Activated naive CD4-positive, alpha-beta T cell (primary cell): ENCODE measurements at places on chromosomes 1 and 21.

DNA sequence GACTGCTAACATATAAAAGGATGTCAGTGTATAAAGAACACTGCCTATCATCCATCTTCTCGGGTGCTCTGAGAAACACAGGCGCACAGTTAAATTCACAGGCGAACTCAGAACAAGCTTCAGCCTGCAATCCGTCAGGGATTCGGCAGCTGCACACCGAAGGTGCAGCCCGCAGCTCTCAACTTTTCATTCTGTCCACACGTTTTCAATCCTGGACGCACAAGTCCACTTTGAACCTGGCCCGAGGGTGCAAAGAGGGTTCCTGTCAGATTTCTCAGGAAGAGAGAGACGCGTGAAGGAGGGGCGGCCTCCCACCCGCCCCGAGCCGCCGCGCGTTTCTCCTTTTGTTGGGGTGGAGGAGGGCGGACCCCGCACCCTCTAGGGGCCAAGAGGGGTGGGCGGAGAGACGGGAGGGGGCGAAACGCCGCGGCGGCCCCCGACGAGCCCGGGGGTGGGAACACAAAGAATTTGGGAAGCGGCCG, 724 bp downstream of the DOCK7 start:
- DNase-seq = no peak

GRCh38 chr1:241217516-241217915, 139.5 kb downstream of the RGS7 start:
- no peak for DNase-seq

- DNase-seq = no peak
These were observed 54.0 kb upstream of the CNN3 start for GRCh38 chr1:94980582-94981574.

DNA sequence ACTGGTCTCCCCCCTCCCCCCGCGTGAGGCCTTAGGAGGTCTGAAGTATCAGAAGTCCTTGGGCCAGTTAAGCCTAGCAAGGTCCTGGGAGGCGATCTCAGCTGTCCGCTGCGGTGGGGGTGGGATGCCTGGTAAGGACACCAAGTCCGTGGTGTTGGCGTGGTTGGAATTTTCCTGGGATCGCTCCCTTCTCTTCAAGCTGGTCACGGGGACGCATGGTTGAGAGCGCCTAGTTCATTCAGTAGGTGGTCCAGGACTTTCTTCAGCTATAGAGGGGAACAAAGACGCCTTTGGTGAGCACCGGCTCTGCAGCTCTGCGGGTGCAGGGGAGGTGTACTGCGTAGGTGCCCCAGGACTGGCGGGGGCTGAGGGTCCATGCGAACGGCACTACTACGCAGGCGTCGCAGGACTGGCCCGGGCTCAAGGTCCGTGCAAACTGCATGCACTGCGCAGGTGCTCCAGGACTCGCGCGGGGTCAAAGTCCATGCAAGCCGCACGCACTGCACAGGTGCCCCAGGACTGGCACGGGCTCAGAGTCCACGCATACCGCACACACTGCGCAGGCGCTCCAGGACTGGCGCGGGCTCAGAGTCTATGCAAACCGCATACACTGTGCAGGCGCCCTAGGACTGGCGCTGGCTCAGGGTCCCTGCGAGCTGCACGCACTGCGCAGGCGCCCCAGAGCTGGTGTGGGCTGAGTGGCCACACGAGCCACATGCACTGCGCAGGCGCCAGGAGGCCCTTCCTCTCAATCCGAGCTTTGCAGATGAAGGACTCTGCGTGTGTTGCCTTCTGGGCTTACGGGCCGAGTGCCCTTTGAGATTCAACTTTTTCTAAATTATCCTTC, 36.6 kb upstream of the HMGN1 start:
- peak; percentile 41 for DNase-seq

GRCh38 chr1:10361515-10361914, 37.3 kb upstream of the PGD start:
- no peak for DNase-seq

DNA sequence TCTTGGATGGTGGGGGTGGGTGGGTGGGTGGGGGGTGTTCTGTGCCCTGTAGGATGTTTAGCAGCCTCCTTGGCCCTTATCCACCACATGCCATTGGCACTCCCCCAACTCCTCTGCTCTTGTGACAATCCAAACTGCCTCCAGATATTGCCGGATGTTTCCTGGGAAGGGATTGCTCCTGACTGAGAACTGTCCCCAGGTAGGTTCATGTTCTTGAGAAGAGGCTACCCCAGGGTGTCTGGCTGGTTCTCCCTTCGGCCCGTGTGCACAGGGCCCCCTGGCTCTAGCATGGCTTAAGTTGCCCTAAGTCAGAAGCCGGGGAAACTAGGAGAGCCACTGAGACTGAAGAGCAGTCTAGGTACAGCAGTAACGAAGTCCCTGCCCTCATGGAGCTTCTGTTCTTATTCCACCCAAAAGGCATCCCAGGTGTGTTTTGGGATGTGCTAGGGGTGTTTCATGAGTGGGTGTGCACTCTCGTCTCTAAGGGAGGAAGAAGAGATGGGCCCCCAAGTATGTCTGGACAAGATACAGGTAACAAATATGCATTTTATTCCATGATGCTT, 19.8 kb upstream of the THRAP3 start:
- no peak for DNase-seq

DNA sequence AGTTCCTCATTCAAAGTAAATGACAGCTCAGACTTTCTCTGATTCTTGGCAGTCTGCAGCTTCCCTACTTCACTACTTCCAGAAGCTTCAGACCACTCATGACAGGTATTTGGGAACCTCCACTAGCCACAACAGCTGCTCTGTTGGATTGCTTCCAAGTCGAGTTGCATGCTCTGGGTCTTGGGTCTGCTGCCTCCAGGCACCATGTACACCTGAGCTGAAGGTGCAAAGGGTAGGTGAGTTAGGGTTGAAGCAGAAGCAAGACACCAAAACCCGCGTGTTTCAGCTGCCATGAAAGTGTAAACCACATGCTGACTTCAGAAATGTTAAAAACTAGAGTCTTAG, 62.7 kb downstream of the ZNF684 start:
- DNase-seq = no peak
